ENCODE measurements at places on chromosomes 5 and 9.

DNA sequence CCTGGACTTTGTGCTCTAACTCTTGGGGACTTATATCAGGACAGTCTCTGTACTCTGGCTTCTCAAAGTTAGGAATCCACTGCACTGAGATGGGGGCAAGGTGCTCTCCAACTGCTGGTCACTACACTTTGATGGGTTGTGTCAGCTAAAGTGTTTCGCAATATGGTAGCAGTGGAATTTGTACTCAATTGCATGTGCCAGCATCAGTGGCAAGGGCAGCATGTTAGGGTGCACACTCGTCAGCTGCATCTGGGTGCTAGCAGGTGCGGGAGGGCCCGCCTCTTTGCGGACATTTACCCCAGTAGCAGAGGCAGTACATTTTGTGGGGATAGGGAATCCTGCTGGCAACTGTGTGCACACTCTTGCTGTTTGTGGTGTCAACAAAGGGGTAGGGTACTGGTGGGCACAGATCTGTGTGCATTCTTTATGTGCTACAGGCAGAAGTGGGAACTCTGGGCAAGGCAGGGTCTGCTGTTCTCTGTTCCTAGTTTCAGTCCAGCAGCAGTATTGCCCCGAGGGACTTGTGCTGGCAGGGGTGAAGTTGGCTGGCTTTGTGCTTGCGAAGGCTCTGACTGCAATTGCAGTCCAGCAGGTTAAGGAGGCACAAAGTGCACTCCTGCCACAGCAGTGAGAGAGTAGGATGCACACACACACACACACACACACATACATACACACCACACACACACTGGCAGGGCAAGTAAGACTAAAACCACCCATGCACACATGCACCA is 924.8 kb upstream of the CDH9 start:
- no peak for DNase-seq

DNA sequence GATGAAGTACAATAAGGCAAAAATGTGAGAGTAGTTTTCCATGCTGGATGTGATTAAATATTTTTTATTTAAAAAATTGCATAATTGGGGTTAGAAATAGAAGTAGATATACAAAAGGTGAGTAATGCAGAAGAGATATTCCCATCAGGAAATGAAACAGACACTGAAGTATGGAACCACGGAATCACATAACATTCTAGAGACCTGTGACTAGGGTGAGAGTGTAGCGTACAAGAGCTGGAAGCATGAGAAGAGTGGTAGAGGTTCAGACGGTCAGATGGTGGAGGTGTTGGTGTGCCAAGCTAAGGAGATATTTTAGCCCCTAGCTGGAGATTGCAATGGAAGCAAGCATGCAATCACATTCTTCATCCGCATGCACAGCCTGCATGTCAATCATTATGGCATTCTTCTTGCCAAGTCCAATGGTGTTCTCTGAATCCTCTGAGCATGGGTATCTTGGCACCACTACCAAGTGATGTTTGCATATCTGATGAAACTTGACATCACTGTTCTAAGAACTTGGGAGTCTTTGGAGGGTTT is 587.8 kb downstream of the PSAT1 start:
- no peak for DNase-seq

GRCh38 chr5:165057145-165057544 is 1551.7 kb downstream of the MAT2B start:
- DNase-seq: no peak

- DNase-seq: no peak
Measured at GRCh38 chr9:112542593-112543292, 56.1 kb downstream of the KIAA1958 start.

DNA sequence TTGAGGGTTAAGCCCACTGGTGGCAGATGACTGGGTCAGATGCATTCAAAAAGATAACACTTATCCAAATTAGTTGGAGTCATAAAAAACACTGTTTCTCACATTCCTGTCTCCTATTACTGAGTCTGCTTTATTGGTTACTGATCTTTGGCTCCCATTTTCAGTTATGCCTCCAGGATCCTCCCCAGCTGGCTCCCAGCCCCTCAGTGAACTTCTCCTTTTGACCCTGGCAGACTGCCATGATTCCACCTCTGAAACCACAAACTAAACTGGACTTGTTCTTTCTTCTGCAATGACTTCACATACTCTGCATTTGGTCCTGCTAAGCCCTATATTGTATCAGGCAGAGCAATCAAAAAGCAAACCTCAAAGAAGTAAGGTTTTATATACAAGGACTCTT is 860.8 kb upstream of the DMAC1 start:
- no peak for DNase-seq

- DNase-seq: peak; percentile 6
Measured at GRCh38 chr5:108481355-108481931, 99.5 kb upstream of the FBXL17 start.

GRCh38 chr9:128163523-128164306 is 3.6 kb downstream of the BBLN start:
- no peak for DNase-seq

DNA sequence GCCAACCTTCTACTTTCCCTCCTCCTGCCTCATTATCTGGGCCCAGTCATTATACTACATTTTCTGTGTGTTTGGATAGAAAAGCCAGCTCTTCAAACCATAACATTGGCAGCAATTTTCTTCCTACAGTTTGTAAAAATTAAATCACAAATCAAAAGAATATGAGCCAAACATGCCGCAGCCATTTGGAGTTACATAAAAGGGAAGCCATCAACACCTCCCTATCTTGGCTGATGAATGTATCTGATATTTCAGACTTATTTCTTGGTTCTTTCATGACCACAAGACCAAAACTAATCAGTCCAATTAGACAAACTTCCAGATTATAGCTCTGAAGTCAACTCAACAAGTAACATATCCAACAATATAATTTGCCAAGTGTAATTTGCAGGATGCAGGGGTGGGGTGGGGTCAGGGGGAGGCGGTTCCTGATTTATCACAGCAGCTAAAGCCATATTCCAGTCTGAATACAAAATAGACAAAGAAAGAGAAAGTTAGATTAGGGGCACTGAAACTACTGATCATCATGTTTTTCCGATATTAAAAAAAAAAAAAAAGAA is 89.4 kb upstream of the CNTLN start:
- DNase-seq: no peak

DNA sequence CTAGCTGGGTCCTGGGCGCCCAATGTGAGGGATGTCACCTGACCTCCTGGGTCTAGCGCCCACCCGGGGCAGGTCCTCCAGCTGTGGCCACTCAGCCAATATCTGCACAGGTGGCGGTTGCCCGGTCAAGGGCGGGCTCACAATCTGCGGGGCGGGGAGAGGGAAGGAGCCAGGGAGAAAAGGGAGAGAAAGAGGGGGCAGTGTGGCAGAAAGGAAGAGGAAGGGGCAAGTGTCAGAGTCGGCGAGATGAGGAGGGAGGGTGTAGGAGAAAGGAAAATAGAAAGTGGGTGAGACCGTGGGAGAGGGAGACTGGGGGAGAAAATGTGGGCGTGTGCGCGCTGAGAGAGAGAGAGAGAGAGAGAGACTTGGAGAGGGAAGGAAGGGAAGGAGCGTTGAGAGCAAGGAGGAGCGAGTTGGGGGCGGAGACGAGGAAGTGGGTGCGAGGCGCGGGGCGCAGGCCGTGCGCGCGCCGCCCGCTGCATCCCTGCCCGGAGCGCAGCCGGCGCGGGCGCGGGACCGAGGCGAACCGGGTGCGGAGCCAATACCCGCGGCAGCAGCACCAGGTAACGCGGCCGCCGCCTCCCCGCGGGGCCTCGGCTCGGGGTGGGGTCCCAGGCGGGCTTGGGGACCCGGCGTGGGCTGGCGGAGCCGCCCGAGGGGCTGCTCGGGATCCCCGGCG is at the start of gene HRH2:
Gene HRH2 (plus strand): TSS at position 479 of the 679 bp plus-strand sequence. CDS start 25,163 bp downstream, outside the sequence.
- DNase-seq: no peak

GRCh38 chr5:73625944-73626811 is at the start of gene ARHGEF28:
ARHGEF28 (plus strand) TSS chr5:73626196; CDS start chr5:73684852, 58,656 bp downstream.
- peak; percentile 29 for DNase-seq

GRCh38 chr9:135463140-135463539 is 16.4 kb upstream of the PPP1R26 start:
- peak; percentile 55 for DNase-seq

- DNase-seq: no peak
Measured at GRCh38 chr5:76083555-76084495, 642 bp downstream of the SV2C start.

Measured in HFFc6 (cell line).